ENCODE measurements at places on chromosomes 7 and 10.

DNA sequence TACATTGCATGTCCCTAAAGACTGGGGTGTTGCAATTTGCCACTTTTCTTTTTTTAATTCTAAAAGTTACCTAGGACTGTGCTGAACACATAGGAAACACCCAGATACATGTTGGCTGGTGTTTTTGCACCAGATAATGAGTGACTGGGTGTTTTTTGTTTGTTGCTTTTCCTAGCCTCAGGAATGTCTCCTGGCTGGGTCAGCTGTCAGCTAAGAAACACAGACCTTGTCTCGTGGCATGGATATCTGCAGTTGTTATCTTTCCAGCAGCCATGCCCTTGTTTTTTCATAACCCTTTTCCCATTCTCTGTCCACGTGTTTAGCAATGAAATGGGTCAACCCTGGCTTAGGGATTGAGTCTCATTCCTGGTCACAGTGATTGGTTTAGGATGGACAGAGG lies 433.9 kb upstream of the ZMIZ1 start:
- peak; percentile 34 for DNase-seq

GRCh38 chr7:155886391-155887173 lies 74.3 kb upstream of the SHH start:
- no peak for DNase-seq

DNA sequence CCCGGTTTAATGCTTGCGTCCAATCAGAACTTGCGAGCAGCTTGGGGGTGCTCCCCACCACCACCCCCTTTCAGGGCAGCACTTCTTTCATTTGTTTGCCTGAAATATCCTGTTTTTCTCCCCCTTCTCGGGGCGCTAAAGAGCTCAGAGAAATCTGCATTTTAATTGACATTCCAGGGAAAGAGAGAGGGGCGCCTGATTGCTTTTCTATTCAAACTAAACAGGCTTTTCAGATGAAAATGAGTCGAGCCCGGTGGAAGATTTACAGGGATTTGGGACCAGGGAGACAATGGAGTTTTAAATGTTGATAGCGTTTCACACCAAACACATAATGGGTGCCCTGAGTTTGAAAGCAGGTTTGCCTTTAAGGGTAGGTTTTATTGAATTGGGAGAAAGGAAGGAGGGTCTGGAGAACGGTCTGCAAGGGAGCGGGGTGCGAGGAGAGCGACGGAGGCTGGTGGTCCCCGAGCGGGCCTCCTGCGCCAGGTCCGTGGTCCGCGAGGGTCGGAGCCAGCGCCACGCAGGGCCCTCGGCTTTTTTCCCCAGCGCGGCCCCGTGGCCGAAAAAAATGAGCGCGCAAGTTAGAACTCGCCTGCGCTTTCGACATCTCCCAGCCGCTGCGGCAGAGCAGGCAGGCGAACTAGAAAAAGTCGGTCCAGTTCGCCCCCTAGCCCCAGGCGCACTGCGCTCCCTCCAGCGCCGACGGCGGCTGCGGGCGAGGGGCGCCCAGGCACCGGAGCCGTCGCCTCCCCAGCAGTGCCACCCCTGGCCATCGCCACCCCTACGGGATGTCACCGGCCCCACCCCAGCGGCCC lies 1.3 kb downstream of the FGFR2 start:
- no peak for DNase-seq

DNA sequence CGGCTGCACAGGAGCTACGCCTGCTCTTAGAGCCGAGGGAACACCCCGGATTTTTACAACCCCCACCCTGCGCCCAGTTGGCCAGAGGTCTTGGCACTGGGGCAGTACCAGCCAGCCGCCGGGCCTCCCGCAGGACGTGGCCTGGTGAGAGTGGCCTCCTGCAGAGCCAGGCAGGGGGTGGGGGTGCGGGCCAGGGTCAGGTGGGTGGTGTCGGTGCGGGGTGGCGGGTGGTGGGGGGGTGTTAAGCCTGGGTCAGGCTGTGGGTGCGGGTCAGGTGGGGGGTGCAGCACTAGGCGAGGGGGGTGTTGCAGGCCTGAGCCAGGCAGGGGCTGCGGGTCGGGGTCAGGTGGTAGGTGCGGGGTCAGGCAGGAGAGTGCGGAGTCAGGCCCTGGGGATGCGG lies 647 bp downstream of the ECHS1 start:
- no peak for DNase-seq

- no peak for DNase-seq
Measured at GRCh38 chr7:82114237-82114636, 329.3 kb downstream of the CACNA2D1 start.

- peak; percentile 87 for DNase-seq
Measured at GRCh38 chr10:73495226-73495883, 469 bp downstream of the PPP3CB start.

GRCh38 chr10:111933937-111934336 lies 249.6 kb downstream of the GPAM start:
- no peak for DNase-seq

GRCh38 chr10:51313773-51314478 lies 239.6 kb downstream of the PRKG1 start:
- no peak for DNase-seq

GRCh38 chr7:16278167-16278787 lies 143.1 kb downstream of the CRPPA start:
- no peak for DNase-seq

DNA sequence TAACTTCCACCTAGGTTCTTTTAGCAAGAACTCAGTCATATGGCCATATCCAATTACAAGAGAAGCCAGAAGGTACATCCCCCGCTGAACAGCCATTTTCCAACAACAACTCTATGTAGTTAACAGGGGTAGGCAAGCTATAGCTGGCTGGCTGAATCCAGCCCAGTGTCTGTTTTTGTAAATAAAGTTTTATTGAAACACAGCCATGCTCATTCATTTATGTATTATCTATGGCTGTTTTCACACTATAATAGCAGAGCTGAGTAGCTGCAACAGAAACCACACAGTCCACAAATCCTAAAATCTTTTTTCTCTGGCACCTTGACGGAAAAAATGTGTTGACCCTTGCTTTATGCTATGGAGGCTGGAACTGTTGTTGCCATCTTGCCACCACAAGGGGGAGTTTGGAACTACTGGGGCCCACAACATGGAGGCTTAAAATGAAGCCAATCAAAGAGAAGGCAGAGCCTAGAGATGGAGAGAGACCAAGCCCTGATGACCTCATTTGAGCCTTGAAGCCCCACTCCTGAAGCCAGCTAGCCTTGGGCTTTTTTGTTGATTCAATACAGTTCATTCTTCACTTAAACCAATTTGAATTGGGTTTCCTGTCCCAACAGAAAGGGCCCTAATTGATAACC lies 33.3 kb upstream of the XPNPEP1 start:
- DNase-seq, result peak; percentile 52

DNA sequence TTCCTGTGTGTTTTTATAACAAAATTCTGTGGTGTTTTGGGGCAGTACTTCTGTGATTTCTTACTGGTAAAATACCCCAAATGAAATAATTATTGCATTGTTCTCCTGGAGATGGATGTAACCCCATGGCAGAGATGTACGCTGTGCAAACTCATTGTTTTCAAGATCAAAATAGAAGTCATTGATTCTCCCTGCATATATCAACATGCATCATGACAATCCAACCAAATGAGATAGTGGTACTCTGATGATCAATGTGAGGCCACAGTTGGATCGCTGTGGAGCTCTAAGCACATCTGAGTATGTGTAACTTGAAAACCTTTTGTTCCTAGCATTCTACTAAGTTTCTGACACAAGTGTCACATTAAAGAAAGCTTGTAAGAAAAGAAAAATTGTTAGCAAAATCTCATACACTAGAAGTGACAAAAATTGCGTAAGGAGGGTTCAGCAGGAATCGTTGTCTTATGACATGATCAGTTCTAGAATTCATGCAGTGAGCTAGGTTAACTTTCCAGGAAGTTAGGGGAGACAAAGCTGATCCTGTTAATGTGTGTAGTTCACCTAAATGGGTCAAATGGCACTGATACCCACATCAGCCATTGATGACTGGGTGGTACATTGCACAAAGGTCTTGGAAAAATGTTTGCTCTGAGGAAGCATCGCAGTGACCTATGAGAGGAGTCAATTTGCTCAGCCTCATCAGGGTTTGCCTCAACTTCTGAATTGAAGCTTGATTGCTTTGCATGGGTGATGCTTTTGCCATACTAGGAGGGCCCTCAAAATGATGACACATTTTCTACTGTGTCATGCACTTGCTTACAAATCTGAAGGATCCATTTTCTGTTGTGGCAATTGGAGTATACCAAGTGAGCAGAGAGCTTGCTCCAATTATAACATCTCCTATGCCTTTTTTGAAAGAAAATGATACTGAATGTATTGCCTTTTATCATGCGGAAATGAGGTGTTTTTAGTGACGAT lies 145.1 kb downstream of the PLXDC2 start:
- no peak for DNase-seq

GRCh38 chr7:128108641-128109423 lies 77.6 kb upstream of the LRRC4 start:
- DNase-seq, result no peak

DNA sequence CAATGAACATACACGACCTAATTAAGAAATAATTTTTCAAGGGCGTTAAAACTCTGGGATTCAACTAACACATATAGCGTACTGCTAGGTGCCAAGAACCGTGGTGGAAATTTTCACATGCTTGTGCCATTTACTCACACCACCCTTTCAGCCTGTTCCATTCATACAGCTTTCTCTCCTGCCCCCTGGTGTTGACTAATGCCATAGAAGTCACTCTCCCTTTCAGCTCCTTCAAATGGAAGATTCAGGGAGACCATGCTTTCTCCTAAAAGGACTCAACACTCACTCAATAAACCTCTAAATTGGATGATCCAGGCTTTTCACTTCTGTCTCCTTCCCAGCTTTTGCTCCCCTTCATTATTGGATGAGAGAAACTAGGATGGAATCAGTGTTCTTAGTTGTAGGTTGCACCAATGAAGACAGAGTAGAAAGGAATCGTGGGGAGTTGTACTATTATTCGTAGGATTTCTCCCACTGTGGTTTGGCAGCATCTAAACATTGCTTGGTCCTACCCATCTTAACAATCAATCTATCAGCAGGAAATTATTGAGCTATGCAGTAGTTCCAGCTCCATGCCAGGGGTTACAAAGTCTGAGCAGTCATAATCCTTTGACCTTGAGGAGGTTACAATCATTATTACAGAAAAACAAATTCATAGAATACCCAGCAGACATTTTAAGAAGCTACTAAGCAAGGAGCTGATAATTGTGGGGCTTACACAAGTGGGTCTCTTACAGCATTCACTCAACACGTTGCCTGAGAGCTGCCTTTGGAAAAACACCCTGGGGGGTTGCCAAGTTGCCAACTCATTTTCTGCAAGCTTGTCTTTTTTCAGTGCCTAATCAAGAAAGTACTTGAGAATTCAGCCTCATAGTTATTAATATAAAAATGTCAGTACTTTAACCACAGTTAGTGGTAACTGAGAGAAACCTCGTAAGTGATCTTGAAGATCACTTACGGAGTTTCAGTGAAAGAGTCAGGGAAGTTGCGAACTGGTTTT lies 2.8 kb upstream of the PPP1R3C start:
- peak; percentile 81 for DNase-seq

- DNase-seq, result no peak
Measured at GRCh38 chr7:155483245-155483644, 25.3 kb downstream of the EN2 start.

DNA sequence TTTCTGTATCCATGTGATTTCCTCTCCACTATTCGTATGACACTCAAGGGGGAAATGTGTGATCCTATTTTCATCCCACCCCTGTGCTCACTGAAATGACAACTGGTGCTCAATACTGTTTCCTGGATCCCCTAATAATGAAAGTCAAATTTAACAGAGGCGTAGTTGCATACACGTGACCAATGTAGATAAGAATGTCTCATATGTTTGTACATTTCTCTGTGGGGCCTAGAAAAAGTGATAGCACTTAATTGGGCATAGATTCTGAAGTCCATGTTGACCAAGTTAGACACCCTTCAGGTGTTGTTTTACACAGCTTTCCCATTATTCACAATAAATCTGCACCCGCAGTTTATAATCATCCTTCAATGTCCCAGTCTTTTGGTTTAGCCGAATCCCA lies 59.1 kb downstream of the JAZF1 start:
- no peak for DNase-seq
